ENCODE measurements at places on chromosomes 2 and 18.

- no peak for DNase-seq
Measured at GRCh38 chr2:112047537-112048235, 7.4 kb upstream of the TMEM87B start.

GRCh38 chr2:18659915-18660314, 70.5 kb upstream of the NT5C1B start:
- no peak for DNase-seq

DNA sequence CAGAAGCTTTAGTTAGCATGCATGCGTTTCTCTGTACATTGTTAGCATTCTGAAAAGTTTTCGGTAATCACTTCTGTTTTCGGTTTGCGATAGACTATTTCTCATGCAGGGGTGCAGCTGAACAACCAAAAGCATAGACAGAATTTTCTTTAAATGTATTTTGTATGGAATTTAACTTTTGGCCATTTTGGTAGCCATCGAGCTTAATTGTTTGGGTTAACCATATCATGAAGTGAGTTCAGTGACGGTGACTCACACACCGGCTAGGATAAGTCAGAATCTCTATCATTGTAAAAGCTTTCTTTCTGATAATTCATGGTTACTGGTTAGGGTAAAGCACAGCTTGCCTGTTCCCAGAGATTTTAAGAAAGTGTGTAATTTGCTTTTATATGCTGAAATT, 107.2 kb downstream of the CD226 start:
- DNase-seq = no peak

- no peak for DNase-seq
Measured at GRCh38 chr18:59272891-59273758, at the start of gene RAX. RAX (minus strand) TSS chr18:59273454; CDS start chr18:59273206, 248 bp downstream.

GRCh38 chr18:33606621-33607020, 28.6 kb downstream of the ASXL3 start:
- DNase-seq = no peak

GRCh38 chr2:189300916-189301315, 121.4 kb upstream of the COL5A2 start:
- DNase-seq = no peak

- no peak for DNase-seq
Measured at GRCh38 chr2:38533180-38533579, 69.5 kb downstream of the HNRNPLL start.

DNA sequence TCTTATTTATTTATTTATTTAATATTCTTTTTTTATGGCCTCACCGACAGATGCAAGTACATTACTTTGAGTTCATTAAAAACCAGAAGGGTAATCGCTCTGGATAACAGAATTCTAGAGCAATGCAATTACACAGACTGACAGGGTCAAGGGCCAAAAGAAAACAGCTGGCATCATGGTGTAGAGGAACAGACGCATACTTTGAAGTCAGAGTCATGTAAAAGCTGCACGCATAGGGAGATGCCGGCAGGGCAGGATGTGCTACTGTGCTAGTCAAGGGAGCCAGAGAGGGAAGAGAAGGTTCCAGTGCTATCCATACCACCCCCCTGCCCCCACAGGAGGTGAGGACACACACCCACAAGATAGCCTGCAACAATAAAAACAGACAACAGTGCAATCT, 115.2 kb upstream of the TFCP2L1 start:
- DNase-seq = no peak

DNA sequence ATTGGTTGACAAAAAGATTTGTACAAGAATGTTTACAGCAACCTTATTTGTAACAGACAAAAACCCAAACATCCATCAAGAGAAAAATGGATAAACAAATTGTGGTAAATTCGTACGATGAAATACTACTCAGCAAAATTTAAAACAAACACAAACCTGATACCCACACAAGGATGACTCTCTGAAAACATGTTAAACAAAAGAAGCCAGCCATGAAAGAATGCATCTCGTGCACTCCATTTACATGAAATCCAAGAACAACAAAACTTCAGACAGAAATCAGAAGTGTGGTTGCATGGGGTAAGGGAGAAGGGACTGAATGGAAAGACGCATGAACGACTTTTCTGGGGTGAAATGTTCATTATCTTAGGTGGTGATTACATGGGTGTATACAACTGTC, 93.4 kb downstream of the SLC25A12 start:
- no peak for DNase-seq

DNA sequence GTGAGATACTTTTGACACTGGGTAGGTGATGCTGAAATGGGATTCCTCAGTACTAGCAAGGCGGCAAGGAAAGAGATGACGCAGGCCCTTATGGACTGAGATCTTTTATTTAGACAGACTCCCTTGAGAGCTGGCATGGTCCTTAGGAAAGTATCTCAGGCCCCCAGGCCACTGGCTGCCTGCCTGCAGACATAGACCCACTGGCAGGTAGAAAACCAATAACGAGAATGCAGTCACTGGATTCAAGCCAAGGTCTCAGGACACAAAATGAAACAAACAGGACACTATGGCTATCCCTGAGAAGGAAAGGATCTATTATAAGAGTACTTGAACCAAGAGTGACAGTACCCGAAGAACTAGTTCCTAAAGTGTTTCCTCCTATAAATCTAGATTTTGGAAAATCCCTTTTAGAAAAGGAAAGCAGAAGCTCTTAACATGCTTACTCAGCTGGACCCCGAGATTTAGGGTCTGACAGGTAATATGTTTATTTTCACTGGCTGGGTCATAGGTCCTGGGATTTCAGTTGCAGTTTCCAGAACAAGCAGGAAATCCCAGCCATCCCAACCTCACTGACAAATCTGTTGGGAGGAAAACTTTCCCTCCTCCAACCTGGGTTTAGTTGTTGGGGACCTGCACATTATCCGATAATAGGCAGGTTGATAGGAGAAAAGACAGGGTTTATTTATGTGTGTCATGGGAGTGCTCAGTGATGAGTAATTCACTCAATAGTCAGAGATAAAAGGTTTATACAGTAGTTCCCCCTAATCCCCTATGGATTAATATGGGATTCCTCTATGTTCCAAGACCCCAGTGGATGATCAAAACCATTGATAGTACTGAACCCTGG, 44.5 kb downstream of the COMMD1 start:
- no peak for DNase-seq

- no peak for DNase-seq
Measured at GRCh38 chr18:49911427-49911826, 98.1 kb upstream of the ACAA2 start.

GRCh38 chr2:168157926-168158325, 89.5 kb downstream of the STK39 start:
- DNase-seq = no peak

DNA sequence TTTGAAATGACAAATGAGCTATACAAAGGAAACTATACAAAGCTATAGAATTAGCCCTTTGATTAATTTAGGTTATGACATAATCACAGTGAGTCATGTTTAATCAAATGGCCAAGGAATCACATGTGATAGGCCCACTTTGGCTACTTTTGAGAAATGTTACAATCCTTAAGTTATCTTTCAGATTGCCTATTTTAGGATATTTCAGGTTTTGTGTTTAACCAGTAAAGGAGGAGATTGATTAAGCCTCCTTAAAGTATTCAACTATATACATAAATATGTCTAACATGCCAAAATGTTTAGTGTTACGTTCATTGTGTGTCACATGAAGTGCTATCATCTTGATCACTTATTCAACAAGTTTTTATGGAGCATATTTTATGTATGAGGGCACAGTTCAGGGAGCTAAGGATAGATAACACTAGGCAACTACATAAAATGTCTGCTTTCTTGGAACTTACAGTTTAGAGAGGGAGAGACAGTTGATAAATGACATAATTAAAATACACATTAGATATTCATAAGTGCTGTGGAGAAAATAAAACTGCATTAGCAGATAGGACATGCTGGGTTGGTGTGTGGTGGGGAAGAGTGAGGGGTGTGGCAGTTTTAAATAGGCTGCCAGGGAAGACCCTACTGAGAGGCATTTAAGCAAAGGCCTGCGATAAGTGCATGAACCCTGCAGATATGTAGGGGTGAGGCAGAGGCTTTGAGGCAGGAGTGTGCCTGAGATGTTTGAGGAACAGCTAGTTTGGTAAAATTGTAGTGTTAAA, 77.2 kb downstream of the LTBP1 start:
- DNase-seq = no peak

- no peak for DNase-seq
Measured at GRCh38 chr2:240707821-240708220, 16.2 kb downstream of the AQP12A start.

DNA sequence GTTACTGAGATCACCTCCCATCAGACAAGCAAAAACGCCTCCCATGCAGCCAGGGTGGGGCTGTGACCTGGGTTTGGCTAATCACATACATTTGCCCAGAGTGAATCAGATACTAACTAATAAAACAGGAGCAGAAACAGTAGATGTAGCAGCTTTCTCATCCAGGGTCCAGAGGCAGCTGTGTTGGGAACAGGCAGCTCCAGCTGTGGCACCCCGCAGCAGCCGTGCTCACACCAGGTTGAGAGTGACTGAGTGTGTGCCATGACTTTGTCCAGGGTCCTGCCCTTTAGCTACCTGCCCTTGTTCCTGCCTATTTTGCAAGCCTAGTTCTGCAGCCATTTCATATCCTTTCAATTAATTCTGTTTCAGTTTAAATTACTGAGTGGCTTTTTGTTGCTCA, 20.5 kb downstream of the DDX18 start:
- no peak for DNase-seq

DNA sequence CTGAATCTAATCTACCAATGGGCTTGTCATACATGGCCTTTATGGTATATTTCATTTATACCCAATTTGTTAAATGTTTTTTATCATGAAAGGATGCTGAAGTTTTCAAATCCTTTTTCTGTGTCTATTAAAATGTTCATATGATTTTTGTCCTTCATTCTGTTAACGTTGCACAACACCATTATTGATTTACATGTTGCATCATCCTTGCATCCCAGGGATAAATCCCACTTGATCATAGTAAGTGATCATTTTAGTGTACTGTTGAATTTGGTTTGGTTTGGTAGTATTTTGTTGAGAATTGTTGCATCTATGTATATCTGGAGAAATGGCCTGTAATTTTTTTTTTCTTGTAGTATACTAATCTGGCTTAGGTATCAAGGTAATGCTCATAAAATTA, 9.4 kb downstream of the SP100 start:
- no peak for DNase-seq

DNA sequence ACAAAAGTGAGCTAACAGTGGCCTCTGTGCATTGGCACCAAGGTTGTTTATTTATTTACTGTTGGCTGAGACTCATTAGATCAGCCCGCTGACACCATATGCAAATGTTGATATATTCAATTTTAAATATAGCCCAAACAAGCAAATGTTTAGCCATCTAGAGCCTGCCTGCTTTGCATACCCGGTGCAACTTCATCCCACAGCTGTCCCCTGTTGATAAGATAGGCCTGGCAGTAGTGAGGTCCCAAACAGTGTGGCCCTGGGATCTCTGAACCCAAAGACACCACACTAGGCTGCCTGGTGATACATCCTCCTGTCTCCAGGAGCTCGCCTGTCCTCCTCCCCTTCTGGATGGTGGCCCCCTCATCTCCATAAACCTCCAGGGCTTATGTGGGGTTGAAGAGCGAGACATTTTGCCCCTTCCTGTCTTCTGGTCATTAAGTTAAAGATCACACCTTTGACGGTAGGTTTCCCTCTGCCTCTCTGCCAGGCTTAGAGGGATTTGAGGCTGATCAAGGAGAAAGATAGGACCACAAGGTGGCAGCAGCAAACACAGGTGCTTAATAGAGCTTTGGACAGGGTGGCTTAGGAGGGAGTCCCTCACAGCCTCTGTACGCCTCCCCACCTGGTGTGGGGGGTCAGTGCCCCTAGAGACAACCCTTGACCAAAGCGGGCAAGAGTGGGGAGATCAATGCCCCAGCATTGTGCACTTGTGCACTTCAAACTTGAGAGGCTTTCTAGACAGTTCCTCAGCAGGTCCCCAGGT, 23.7 kb upstream of the MYO5B start:
- peak; percentile 21 for DNase-seq

DNA sequence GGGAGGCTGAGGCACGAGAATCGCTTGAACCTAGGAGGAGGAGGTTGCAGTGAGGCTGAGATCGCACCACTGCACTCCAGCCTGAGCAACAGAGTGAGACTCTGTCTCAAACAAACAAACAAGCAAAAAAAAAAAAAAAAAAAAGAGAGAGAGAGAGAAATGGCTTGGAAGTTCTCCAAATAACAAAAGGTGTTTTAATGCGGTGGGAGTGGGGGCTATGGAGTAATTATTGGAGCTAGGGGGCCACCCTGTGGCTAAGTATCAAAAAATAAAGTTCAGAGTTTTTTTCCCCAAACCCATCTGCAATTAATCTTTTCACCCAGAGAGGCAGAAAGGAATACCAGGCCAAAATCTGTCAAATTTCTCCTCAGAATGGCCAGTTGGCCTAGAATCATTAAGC, 23.0 kb upstream of the CEP68 start:
- DNase-seq = no peak

DNA sequence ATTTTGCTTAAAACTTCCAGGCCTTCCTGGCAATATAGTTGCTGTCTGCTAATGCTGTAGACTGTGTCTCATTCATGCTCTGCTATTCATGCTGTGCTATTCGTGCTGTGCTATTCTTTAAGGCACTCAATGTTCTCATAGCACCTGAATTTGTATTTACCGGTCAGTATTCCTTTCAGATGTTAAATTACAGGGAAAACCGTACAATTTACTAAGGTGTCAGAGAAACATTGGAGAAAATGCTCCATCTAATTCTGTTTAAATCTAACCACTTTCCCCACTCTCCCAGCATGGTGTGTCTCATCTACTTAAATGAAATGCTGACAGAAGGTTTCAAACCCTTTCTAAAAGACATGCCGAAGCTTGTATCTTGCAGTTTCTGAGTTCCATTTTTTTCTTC, 25.0 kb downstream of the FAM171B start:
- no peak for DNase-seq

- no peak for DNase-seq
Measured at GRCh38 chr2:78281164-78281563, 744.3 kb upstream of the REG3G start.

- DNase-seq = no peak
Measured at GRCh38 chr2:128159437-128159836, 68.4 kb downstream of the UGGT1 start.

DNA sequence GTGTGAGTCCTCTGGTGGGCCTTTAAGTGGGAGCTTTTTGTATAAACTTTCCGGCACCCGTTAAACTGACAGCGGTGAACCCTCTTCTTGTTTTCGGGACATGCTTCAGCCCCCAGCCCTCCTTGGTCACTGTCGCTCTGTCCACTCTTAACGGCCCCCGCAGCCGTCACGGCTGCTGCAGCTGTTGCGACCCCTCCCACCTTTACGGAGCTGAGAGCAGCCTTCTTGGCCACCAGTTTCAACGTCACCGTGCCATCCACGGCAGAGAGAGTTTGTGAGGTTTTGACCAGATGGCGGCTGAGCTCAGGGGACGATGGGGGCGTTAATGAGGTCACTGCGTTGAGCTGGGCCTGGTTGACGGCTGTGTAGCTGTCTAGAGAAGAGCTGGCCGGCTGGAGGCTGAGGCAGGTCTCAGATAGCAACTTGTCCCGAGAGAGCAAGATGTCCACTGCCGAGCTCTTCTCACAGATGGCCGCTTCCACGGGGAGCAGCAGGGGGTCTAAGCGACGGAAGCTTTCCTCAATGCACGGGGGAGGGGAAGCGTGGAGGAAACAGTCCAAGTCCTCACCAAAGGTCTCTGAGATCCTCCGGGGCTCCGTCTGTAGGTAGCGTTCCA, 41.9 kb downstream of the KLF7 start:
- DNase-seq = no peak
